ENCODE measurements at places on chromosomes 3 and 15.
A peak's percentile ranks its signal among the peaks of the same experiment; 100 is the strongest.

GRCh38 chr15:84669726-84670125 is 11.7 kb upstream of the NMB start:
- DNase-seq, result peak; percentile 34

DNA sequence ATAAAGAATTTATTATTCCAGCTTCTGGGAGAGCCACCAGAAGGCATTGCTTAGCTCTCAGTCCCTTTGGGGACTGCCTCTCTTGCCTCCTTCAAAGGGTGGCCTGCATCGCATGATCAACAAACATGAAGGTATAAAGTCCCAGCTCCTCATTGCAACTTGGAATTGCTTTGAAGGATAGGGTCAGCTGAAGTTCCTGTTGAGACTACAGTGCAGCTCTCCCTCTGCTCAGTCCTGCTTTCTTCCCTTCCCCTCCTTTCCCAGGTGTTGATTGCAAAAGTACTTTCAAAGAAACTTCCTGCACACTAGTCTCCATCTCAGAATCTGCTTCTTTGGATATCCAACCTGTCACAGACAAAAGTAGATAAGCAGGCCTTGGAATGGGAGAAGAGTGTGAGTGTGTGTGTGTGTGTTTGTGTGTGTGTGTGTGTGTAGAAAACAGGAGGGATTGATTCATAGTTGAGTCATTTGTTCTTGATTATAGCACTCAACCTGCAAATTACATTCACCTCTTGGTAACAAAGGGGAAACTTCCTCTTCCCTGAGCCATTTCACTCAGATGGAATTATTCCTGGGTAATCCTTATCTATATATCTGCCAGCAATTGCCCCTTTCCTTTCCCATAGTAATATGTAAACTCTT is 13.7 kb downstream of the CCR8 start:
- no peak for DNase-seq

- no peak for DNase-seq
Measured at GRCh38 chr3:128411574-128412064, 55.1 kb downstream of the DNAJB8 start.

- no peak for DNase-seq
Measured at GRCh38 chr3:190012784-190013183, 107.9 kb downstream of the P3H2 start.

- no peak for DNase-seq
Measured at GRCh38 chr15:99446565-99447496, 119.0 kb upstream of the MEF2A start.

GRCh38 chr3:126750756-126751121 is 46.7 kb downstream of the CHCHD6 start:
- no peak for DNase-seq

DNA sequence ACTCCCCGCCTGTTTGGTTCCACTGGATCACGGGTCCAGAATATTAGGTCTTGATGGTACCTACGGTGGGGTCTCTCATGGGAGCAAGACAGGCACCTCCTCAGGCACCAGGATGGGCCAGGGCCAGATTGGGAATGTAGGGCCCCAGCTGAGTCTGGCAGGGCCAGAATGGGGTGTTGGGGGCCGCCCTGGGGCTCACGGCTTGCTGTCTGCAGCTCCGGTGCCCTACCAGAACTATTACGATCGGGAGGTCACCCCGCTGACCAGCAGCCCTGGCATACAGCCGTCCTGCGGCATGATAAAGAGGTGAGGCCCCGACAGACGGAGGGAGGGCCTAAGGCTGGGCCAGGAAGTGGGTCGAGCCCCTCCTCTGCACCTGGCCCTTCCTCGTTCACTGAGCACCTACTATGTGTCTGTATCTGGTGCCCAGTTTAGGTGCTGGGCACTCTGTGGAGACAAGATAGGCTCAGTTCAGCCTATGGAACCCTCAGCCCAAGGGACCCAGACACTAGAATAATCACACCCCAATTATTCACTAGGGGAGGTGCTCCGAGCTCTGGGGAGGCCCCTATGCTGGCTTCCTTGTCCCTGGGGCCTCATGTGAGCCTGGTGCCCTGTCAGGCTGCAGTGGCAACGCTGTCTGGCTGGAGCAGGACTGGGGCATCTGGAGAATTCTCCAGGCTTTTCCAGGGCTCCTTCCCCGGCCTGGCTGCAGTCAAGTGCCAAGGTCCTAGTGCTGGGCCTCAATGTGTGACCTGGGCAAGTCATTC is 37.9 kb downstream of the PSTPIP1 start:
- no peak for DNase-seq

GRCh38 chr15:77753281-77753873 is 120.7 kb upstream of the LINGO1 start:
- no peak for DNase-seq

GRCh38 chr3:187293516-187294430 is 2.2 kb upstream of the MASP1 start:
- no peak for DNase-seq

DNA sequence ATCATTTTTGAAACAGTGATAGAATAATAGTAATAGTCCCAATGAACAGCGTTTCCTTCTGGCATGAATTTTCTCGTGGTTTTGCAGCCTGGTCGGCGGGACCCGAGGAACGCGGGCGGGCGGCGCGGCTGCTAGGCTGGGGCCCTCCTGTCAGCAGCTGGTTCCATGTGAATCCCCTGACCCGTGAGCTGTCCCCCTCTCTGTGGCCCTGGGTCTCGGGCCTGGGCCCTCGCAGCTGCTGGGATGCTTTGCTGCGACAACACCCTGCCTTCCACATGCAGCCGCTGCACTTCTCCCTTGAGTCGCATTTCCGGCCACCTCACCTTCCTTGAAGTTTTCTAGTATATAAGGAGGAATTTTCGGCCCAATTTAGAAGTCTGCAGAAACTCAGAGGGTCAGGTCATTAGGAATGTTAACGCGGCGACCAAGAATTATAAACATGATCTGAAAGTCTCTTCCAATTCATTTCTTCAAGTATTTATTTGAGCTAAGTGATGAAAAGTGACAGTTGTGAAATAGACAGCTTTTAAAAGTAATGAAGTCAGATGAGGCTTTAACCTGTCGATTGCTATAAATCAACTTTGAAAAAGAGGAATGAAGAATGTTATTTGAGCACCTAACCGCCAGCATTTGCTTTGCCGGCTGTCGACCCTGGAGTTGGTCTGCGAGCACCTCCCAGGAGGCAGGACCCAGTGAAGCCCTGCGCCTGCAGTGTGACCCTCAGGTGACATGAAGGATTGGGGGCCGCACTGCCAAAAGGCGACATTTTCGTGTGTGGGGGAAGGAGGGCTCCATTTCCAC is 27.7 kb downstream of the NR2F2 start:
- no peak for DNase-seq

GRCh38 chr3:188906236-188906635 is 265.5 kb upstream of the TPRG1 start:
- DNase-seq, result no peak

DNA sequence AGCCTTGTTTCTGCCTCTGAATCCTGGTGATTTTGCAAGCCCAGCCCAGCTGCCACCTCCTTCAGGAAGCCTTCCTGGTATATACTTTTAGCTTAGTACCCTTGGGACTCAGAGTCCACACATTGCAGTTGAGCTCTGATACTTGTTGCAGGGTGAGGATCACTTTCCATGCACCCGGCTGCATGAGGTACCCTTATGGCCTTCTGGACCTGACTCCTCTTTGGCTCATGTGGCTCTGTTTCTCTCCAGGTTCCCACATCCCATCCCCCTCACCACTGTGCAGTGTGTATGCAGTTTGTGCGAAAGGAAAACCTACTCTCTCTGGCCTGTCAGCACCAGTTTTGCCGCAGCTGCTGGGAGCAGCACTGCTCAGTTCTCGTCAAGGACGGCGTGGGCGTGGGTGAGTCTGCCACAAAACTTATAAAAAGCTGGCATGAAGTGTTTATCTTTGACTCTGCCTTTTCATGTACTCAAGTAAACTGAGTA is 23.1 kb upstream of the P4HTM start:
- DNase-seq, result peak; percentile 18

DNA sequence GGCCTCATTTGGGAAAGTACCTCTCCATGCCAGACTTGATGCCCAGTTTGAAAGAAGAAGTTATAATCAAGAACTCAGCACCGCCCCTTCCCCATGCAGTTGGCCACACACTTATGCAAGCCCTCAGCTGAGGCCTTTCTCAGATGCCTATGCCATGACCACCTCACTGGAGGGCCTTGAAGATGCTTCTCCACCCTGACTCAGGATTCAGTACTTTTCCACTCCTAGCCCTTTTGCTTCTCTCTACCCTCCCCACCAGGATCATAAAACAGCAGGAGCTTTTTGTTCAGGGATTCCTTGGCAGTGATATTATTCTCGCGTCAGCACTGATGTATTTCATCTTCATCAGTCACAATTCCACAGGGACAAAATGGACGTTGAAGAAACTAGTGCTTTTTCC is 313.5 kb downstream of the PYDC2 start:
- DNase-seq, result no peak

DNA sequence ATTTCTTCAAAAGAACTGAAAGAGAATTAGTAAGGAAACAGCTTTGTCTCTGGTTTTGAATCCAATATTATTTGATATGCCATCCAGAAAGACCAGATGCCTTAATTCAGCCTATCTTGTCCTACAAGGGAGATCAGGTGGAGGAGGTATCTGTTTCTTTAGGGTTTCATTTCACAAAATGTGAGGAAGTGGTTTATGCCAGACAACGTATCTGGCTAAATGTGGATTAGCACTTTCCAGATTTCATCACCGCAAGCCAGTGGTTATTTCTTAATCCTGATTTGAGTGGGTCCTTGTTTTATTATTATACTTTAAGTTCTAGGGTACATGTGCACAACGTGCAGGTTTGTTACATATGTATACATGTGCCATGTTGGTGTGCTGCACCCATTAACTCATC is 271.1 kb downstream of the EBLN2 start:
- DNase-seq, result no peak

- no peak for DNase-seq
Measured at GRCh38 chr3:46271209-46271745, 29.0 kb downstream of the CCR3 start.

GRCh38 chr3:116743062-116743461 is 33.5 kb downstream of the TUSC7 start:
- DNase-seq, result no peak

Measured in activated CD4-positive, alpha-beta T cell treated with anti-CD3 and anti-CD28 coated beads for 24 hours (primary cell).